ENCODE measurements at places on chromosomes 12 and 14.

GRCh38 chr14:101774006-101774795 is 12.7 kb downstream of the PPP2R5C start:
- no peak for DNase-seq

DNA sequence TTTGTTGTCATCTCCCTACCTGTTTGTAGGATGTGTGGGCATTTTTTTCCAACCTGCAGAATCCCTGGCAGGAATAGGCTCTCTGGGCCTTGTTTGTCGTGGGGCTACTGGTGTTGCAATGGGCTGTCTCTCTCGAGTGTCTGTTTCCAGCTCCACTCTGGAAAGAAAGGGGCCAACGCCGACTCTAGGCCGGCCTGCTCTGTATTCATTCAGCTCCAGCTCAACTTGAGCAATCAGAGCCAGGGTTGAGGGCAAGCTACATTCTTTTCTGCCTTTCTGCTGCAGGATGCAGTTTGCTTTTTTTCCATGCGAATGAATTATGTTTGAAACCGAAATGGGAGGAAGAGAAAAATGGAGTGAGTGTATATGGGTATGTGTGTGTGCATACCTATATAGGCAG is 2.3 kb downstream of the JDP2 start:
- no peak for DNase-seq

DNA sequence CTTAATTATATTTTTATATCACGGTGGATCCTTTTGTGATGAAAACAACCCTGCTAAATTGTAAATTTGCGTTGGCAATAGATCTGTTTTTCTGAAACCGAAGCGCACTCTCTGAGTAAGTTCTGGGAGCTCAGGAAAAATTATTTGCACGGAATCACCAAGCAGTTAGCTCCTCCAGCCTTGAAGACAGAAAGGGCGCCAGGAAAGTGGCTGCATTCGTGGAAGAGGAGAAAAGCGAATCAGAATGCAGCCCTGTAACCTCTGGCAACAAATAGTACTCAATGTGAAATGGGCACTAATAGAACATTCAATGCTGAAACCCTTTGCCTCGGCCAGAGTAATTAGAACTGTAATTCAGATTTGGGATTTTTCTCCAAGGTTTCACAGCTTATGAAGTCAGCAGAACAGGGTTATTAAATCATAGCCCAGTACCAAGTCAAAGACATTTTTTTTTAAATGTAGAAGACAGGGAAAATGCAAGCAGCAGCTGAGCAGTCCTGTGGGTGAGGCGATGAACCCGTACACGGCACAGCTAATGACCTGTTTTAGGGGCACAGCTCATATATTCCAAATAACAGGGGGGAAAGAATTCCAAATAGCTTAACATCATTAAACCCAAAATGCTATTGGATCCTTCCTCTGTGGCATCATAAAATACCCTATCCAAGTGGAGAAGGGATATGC is 251.4 kb downstream of the EGLN3 start:
- no peak for DNase-seq

- DNase-seq, result peak; percentile 53
Measured at GRCh38 chr12:124566161-124566996, 1.0 kb downstream of the NCOR2 start.

DNA sequence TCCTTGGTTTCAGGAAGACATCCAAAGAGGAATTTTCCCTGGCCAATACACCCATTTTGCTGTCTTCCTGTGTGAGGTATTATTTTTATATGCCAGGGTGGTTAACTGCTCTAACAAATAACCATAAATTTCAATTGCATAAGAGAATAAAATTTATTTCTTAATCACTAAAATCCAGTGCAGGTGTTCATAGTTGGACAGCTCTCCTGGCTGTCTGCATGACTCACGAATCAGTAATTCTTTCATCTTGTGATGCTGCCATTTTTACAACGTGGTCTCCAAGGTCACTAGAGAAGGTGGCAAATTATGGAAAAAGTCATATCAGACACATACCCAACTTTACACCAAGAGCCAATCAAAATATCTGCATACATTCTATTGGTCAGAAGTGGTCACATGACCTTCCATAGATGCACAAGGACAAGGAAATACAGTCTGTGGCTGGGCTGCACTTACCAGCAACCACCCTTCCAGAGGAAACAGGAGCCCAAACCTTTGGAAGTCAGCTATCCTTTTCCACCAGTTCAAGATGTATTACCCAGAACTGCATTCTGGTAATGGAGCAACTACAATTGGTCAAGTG is 193.5 kb upstream of the PLEKHG7 start:
- no peak for DNase-seq

GRCh38 chr12:42343721-42344120 is 17.8 kb downstream of the PPHLN1 start:
- no peak for DNase-seq

DNA sequence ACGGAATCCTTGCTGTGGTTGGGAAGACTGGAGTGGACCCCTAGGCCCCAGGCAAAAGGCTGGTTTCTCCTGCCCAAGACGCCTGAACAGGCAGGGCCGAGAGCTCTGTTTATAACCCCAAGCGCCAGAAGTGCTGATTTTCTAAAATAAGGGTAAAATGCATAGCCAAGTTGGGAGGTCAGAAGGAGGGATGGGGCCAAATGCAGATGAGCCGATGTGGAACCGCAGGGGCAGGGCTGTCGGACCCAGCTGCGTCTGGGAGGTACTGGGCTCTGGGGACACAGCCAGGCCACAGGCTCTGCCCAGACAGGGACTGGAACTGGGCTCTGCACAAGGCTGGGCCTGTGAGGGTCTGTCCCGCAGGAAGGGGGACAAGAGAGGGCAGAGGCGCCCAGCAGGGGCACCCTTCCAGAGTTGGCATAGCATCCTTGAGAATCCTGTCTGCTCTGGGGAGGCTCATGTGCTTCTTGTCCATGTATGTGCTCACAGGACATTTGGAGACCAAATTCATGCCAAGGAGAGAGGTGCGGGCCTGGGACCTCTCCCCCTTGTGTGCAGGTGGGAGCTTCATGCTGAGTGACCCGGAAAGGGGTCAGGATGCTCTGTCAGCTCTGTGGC is 49.1 kb downstream of the JAG2 start:
- DNase-seq, result no peak

DNA sequence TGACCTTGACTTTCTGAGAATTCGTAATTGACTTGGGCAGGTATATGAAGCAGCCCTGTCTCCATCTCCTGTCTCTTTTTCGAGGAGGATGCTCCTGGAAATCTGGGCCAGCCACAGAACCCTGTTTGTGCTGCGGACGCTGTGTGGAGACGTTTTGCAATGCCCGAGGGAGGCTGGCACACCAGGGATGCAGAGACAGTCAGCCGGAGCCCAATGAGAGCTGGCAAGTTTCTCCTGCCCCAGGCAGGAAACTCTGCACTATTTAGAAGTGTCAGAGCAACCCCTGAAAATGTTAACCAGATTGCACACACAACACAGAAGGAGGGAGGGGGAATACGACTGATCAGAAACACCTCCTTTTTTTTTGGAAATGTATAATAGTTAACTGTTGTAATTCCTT is 103.2 kb upstream of the DYRK2 start:
- no peak for DNase-seq

GRCh38 chr12:39830852-39831520 is 211.4 kb upstream of the ABCD2 start:
- no peak for DNase-seq

DNA sequence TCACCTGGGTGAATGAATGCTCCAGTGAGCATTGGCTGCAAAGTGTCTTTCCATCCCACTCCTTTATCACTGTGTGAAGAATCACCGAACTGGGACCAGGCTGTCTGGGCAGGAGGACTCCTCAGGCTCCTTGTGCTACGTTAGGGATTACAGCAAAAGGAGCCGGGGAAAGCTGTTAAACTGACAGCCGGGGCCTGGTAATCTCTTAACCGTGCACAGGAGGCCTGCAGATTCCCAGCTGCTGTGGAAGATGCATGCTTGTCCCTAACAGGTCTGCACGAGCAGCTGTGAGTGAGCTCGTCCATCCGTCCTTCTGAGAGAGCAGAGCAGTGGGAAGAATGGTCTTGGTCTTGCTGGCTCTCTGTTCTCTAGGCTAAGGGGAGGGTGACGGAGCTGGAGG is 231.5 kb downstream of the AACS start:
- DNase-seq, result no peak

GRCh38 chr12:25725470-25725869 is 172.4 kb upstream of the LMNTD1 start:
- no peak for DNase-seq

DNA sequence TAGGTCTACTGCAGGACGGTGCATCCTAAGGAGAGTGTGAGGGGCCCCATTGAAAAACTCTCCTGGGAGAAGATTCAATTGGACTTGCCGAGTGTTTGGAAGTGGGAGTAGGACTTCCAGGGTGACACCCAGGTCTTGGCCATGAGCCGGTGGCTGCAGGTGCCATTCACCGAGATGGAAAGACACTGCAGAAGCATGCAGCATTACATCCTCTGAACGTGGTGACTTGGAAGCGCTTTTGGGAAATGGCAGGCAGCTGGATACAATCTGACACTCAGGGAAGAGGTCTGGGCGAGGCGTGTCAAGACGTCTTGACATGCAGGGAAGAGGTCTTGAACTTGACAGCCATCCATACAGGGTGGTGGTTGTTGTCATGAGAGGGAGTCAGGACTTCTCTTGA is 126.9 kb downstream of the PAPOLA start:
- no peak for DNase-seq

DNA sequence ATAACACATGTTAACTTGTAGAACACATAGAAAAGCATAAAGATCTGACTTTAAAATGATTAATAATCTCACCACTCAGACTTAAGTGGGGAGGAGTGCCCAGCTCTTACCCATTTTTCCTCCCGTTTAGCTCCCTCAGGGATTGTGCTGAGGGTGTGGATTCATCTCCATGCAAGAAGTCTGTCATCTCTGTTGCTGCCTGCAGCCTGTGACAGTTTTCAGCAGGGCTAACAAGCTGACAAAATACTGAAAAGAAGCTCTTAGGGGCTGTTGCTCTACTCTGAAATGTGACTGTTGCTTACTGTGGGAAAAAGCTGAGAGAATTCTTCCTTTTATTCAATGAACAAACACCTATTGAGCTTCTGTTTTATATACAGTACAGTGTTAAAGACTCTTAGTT is 216.2 kb downstream of the CPNE8 start:
- no peak for DNase-seq

DNA sequence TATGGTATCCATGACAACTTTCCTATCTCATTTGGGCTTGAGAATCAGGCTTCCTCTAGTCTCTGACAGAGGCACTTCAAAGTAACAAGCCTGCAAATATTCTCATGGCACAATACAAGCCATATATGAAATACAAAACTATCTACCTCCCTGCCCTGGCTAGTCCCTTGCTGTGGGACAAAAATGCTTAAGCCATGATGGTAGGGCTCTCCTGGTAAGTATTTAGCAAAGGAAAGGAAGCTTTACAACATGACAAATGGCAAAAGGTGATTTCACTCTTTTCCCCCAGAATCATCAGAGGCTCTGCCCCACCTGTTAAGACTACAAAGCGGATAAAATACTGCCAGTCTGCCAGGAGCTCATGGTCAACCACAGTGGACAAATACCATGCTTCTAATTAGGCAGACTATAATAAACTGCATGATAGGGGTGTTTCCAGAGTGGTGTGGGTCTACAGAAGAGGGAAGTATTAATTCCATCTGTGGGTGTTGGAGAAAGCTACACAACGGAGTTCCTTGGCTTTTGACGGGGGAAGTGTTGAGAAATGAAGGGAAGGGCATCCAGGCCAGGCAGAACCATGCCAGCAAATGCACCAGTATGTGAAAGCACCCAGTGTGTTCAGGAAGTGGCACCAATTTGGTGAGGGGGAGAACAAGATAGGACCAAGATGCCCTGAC is 92.9 kb downstream of the SPTSSA start:
- peak; percentile 78 for DNase-seq

- peak; percentile 88 for DNase-seq
Measured at GRCh38 chr14:103802356-103802755, 45.0 kb downstream of the PPP1R13B start.

DNA sequence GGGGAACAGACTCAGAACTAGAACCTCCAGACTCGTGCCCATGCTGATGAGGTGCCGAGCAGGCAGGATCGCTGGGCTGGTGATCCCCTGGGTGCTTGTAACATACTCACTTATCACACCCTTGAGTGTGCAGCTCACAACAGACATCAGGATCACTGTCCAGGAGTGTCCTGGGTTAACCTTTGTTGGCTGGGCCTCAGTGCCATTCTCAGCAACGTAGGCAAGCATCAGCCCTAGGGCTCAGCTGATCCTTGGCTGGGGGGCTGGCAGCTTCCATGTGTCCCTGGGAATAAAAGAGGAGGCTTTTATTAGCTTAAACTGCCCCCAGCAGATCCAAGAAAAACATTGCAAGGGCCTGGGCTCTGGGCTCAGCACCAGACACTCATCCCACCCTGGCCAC is 1.6 kb downstream of the TMEM229B start:
- no peak for DNase-seq

- DNase-seq, result no peak
Measured at GRCh38 chr12:26786865-26787514, 46.0 kb downstream of the ITPR2 start.

Data from inflammatory macrophage (primary cell).